ENCODE measurements at places on chromosomes 6 and 20.
A peak's percentile ranks its signal among the peaks of the same experiment; 100 is the strongest.

- DNase-seq = peak; percentile 41
Observed at GRCh38 chr6:24909241-24910216, 26.2 kb downstream of the RIPOR2 start.

DNA sequence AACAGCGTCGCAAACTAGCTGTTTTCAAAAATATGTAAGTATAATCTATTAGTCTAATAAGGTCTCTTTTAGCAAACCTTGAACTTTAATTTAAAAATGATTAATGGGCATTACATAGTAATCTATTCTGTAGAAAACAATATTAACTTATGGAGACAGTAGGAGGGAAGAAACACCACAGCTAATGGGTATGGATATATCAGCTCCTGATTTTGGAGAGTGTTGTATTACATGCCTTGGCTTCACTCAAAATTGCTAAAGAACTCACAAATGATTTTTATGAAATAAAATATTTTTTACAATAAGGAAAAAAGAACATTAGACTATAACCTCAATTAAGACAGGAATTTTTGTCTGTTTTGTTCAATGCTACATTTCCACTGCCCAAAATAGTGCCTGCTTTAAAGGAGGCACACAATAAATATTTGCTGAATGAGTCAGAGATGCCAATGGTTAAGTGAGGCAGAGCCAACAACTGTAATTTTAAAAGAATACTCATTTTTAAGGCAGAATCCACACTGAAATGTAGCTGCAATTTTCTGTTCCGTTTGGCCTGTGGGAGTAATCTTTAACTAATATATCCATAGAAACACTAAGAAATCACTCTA is 15.7 kb downstream of the ATG5 start:
- no peak for DNase-seq

GRCh38 chr6:168193816-168194721 is 115.1 kb upstream of the FRMD1 start:
- no peak for DNase-seq

GRCh38 chr20:47231382-47232039 is 125.0 kb downstream of the ZMYND8 start:
- DNase-seq = no peak

- DNase-seq = no peak
Observed at GRCh38 chr20:56406910-56407309, 5.2 kb upstream of the CASS4 start.

DNA sequence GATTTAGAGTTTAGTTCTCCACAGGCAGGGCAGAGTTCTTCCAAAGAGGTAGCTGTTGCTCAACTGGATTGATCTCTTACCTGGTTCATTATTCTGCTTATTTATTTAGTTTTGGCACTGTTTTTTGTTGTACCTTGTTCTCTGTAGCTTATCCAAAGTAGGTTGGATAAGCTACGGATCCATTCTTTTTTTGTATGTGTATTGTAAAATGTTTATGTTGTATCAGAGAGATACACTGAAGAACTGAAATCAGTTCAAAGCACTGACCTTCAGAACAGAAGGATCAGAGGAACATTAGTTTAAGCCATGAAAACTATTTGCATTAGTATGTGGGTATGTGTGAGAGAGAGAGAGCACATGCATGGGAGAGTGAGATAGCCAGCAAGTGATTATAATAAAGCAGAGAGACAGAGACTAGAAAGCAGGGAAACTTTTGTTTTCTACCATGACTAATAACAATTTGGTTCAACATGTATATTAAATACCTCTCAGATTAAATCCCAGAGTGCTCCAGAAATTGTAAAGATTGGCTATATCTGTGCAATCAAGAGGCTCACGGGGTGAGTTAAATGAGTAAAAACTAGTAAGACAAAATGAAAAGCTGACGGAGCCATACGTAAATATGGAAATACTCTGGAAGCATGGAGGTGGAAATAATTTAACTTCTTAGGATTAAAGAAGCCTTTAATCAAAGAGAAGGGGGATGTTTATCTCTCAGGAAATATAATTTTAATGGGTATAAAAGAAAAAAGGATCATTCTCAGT is 40.2 kb downstream of the ITCH start:
- no peak for DNase-seq

GRCh38 chr20:48035961-48036731 is 250.9 kb upstream of the SULF2 start:
- no peak for DNase-seq

DNA sequence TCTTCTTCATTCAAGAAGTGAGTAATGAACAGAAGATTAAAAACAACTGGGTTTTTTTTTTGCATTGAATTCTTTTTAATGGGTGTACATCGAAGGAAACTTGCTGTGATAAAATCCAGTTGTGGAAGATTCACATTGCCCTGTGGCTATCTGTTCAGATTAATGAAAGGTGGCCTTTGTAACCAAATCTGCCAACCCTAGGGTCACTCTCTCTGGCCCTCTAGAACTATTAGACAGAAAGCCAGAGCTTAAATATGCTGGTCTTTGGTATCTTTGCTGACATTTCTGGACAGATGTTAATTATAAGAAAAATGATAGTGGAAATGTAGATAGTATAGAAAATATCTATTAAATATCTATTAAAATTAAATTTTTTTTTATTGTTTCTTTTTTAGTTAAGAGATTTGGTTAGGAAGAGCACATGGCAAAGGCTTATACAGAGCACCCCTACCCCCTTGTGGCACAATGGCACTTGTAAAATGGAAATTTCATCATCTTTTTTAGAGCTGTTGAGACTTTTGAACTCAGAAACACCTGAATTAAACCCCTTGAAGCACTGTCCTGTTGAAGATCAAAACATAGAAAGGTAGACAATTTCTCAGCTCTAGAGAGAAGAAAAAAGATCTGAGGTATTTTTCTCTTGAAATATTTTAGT is 572.5 kb downstream of the PKHD1 start:
- DNase-seq = no peak

- no peak for DNase-seq
Observed at GRCh38 chr6:149560736-149561135, 5.4 kb upstream of the GINM1 start.

DNA sequence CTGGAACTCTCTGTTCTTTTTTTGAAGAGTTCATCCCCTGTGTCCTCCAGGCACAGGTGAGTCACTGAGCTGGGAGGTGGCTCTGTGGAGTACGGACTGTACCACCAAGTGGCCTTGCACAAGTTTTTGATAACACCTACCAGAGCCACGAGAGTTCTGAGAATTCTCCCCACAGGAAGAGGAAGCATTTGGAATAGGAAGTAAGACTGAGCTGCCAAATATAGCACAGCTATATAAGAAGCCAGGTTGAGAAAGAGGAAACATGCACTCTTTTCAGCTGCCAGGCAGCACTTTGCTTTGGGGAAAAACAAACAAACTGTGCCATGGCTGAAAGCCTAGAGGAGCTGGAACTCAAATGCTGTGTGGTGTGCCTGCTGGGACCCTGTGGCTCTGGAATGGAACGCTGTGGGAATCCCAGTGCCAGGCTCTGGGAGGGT is 70.8 kb upstream of the RIPOR2 start:
- peak; percentile 74 for DNase-seq

DNA sequence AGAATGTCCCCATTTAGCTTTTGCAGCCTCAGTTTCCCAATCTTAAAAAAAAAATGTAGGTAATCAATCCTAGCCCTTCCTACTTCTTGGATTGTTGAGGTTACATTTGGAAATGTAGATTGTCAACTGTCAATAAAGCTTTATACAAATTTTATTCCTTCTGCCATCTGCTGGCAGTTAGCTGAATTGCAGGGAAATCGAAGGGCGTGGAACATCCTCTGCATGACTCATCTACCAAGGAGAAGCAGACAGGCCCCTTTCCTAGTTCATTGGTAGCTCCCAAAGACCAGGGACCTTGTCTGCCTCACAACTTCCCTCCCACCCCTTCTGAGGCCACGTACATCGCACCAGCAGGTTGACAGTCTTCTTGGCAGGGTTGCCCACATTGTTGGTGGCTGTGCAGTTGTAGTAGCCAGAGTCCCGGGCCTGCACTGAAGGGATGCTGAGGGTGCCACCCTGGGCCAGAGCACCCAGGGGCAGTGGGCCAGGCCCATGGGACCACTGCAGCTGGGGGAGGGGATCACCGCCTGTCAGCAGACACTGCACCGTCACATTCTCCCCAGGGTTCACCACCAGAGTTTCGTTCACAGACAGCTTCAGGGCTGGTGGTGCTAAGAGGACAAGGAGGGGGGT is 43.6 kb downstream of the MDGA1 start:
- peak; percentile 62 for DNase-seq

GRCh38 chr6:41013466-41014153 is 25.4 kb downstream of the UNC5CL start:
- no peak for DNase-seq

DNA sequence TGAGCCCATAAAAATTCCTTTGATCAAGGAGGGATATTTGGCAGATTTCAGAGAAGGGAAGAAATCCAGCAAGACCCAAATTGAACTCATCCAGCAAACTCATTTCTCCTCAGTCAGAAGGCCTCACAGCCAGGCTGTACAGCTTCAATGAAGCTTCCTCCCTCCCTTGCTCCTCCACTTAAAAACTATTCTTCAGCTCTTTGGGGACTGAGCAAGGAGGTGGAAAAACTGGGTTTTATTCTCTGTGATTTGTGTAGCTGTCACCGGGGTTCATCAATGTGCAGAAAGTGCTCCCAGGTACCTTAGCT is 158.7 kb upstream of the ZNF184 start:
- DNase-seq = no peak

- no peak for DNase-seq
Observed at GRCh38 chr6:107676042-107676441, 148.1 kb downstream of the SCML4 start.

GRCh38 chr6:21610341-21610740 is 16.8 kb downstream of the SOX4 start:
- DNase-seq = no peak

DNA sequence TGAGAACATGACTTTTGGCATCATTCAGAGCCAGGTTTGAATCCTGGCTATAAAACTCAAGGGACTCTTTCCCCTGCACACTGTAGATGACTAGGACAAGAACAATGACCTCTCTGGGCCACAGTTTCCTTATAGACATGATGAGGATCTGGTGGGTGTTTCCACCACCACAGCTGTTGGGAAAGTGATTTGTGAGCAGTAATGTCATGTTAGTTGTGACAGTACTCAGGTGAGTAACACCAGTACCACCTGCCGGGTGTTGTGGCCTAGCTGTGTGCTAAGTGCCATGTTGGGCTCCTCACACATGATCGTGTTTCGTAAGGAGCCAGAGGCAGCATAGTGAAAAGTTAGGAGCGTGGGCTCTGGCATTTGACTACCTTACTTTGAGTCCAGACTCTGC is 24.1 kb downstream of the HM13 start:
- no peak for DNase-seq

DNA sequence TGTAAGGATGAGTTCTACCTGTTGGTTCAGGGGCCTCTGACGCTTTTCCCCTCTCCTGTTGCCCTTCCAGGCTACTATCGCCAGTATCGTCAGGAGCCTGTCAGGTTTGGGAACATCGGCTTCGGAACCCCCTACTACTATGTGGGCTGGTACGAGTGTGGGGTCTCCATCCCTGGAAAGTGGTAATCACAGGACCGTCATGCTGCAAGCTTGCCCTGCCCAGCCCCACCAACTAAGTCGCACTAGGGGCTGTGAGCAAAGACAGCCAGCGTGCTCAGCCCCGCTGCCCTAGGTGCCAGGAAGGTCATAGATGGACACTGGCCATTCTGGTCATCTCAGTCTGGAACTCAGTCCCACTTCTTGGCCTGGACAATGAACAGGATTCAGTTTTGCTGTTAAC is 102.1 kb downstream of the FNDC1 start:
- DNase-seq = no peak

DNA sequence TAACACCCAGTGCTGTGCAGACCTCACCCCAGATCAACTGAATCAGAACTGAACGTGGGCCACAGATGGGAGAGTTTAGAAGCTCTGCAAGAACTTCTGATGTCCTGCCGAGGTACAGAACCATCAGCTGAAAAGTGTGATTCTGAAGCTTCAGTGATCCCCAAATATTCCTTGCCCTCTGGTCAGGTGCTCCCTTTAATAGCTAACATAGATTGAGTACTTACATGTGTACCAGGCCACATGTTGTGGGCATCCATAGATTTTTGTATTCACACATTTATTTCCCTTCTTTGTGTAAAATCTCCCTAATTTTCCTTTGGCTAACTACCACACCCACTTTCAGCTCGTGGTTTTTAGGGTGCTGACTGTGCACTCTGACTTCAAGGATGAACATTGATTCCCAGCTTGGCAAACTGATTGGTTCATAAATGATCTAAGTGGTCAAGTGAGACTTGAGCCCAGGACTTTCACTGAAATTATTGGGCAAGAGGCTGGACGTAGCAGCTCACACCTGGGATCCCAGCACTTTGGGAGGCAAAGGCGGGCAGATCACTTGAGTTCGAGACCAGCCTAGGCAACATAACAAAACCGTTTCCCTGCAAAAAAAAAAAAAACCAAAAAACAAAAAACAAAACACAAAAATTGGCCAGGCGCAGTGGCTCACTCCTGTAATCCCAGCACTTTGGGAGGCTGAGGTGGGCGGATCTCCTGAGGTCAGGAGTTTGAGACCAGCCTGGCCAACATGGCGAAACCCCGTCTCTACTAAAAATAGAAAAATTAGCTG is 162.2 kb downstream of the BCAS1 start:
- no peak for DNase-seq

DNA sequence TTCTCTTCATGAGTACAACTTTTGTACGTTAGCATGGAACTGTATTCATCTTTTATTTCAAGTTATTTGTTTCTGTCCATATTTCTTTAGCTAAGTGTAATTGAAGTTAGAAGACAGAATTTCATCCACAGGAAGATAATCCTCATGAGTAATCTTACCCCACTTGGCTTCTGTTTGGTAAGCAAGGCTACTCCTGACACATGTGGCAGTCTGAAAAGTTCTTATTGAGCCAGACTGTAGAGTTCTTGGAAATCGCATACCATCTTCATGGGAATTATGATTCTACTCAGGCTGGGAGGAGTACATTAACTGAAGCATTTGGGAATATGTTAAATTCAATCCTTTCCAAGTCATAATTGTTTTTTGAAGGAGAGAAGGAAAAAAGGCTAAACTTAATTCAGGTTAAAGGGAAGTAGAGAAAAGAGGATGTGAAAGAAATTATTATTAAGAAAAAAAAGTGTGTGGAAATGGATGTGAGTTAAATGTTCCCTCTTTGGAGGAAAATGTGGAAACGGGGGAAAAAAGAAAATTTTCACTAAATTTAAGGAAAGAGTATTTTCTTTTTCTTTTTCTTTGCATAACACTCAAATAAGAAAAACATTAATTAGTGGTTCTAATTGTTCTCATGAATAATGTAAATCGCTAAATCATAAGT is 41.5 kb upstream of the TENT5A start:
- no peak for DNase-seq

All from activated CD4-positive, alpha-beta T cell treated with anti-CD3 and anti-CD28 coated beads, Interleukin-2, Interleukin-4, amounts not matched to agents 100 ng/mL and 50 ng/mL, durations not matched to agents 16 hours and 8 hours (primary cell).